ENCODE measurements at places on chromosomes 4 and X.
A peak's percentile ranks its signal among the peaks of the same experiment; 100 is the strongest.

DNA sequence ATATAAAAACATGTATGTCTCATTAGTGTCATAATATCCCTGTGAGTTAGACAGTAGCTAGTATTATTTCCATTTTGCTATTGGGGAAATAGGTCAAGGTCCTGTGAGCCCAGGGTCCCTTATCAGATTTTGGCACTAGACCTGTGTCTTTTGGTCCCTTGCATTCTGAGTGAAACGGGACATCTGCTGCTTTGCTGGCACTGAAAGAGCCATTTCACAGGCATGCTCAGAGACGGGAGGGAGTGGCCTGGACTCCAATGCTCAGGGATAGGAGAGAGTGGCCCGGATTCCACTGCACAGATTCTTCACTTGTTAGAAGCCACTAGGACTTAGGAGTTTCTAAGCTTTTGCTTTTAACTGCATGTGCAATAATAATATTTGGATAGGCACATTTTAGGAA is 177.2 kb downstream of the TSPAN5 start:
- no peak for DNase-seq

DNA sequence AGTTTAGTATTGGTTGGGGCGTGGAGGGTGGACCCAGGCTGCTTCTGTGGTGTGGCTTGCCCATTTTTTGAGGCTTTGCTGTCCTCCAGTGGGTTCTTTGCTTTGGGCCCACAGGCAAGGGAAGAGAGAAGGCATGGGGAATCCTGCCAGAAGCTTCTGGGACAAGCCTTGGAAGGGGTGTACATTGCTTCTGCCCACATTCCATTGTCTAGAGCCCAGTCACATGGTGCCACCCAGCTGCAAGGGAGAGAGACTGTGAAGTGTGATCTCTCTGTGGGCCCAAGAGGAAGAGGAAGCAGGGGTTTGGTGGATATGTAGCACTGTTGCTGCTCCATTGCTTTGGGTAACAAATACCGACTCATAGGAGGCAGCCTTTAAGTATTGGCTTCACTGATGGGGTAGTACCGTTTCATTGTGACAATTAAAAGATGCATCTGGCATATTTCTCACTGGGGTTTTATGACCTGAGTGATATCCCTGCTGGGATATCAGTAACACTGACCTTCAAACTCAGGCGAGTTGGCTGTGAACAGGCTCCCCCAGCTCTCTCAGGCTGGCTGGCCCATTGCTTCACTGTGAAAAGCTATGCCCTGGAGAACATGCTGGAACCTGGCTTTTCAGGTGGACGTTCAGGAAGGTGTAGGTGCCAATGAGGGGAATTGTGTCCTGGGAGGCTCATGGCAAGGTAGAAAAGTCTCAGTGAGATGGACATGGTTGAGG is 85.9 kb downstream of the CLDN34 start:
- DNase-seq = no peak

GRCh38 chr4:180617196-180617595 is 1626.0 kb upstream of the TENM3 start:
- no peak for DNase-seq

DNA sequence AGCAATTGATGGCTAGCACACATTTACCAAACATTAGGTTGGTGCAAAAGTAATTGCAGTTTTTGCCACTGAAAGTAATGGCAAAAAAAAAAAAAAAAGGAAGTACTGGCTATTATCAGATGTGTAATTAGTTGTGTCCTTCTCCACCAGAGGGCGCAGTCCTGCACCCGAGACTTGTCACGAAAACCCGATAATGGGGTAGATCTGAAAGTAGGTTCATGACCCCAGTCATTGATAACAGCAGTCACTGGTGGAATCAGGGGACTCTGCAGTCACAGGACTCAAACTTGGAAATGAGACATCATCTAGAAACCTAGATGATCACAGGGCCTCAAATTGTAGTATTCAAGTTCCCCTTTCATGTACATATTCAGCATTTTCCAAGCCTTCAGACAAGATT is 13.1 kb upstream of the ACOT9 start:
- peak; percentile 33 for DNase-seq

DNA sequence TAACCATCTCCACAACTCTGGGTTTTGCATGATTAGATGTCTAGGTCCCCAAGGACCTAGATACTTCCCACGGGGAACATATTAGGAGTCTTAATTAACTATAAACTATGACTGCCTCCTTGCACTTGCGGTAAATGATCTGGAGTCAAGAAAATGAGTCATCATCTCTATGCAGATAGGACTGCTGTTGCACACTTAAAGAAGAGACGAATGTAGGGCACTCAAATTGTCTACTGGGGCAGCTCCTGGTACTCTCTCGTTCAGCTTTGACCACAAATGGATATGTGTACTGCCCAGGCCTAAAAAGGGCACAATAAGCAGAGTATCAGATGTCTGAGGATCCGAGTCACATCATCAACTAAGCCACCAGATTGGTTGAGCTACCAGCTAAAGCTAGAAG is 1783.4 kb upstream of the AGA start:
- DNase-seq = no peak

DNA sequence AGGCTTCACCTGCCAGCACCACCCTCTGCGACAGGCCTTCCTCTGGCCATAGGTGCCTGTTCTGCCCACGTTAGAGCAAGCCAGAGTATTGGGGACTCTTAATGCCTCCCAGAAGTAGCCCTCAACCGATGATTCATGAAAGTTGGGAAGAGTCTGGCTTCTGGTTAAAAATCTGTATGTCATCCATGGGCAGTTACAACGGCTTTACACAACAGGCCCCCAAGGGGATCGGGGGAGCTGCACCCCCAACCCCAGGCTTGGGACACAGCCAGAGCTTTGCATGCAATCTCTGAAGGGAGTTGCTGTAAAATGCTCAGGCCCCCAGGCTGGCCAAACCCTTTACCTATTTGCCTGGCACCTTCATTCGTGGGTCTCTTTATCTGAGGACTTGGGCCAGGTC is 5.4 kb upstream of the CYTL1 start:
- no peak for DNase-seq

DNA sequence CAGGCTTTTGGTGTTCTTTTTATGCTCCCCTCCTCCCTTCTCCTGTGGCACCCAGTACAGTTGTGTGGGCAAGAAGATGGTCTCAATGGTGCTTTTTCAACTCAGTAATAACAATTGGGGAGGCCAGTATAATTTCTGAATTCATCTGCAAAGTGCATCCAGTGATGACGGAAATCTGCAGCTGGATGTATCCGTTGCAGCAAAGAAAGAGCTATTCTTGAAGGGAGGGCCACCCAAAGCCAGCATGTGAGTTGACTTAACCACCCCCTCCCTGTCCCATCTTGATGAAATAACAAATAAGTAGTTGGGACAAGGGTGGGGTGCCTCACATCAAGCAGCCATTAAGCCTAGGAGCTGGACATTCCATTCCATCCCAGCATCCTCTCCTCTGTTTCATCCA is 30.7 kb downstream of the TSC22D3 start:
- no peak for DNase-seq

DNA sequence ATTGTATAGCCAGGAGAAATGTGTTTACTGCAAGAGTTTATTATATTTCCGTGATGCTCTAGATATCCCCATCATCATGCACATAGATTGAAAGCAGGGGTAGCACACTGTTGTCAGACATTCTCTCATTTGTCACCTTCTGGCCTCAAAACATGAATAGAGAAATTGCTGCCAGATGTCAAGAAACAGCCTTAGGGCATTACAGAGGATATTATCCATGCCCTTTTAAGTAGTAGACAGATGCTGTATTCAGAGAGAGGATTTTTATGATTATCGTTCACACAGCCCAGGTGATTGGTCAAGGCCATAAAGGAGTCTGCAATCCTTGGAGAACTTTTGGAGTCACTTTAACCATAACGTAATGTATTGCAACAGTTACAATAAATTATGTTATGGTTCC is 1961.5 kb upstream of the TENM3 start:
- DNase-seq = no peak

DNA sequence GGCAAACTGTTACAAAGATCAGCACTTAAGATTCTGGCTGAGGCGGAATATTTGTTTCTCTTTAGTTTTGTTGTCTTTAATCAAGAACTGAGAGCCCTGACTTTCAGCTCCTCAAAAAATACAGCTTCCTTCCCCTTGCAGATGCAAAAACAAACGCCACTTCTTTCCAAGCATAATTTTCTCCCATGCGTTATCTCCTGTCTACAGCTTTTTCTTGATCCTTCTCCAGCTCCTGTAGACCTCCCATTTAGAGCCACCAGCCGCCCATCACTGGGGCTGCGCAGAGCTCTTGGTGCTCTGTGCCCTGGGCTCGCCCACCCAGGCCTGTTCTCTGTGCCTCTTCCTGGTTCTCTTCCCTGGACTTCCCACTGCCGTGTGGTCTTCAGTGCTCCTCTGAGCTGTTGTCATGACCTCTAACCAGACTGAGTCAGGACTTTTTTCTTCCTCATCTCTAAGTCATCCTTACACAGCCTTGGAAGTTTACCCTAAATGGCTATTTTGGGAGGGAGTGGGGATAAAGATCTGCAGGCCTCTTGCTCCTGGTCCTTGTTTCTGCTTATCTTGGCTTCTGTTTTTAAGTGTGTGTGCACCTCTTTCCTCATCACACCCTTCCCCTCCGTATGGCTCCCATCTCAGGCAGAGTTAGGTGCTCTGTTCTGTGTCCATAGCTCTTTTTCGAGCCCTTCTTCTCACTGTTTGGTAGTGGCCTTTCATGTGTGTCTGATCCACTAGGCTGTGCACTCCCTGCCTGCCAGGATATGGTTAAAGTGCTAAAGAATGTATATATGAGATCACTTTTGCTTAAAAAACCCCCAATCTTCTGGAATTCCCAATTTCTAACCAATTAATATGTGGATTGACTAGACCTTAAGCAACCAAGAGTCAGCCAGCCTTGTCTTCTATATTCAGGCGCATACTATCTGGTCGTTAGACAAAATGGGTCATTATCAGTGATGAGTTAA is 122.5 kb downstream of the PTTG2 start:
- no peak for DNase-seq

- DNase-seq = peak; percentile 71
Observed at GRCh38 chr4:76179398-76180318, 31.5 kb upstream of the NUP54 start.

- DNase-seq = no peak
Observed at GRCh38 chr4:168361365-168362024, 42.9 kb upstream of the DDX60 start.

- no peak for DNase-seq
Observed at GRCh38 chrX:34813618-34814017, 129.0 kb upstream of the FAM47B start.

DNA sequence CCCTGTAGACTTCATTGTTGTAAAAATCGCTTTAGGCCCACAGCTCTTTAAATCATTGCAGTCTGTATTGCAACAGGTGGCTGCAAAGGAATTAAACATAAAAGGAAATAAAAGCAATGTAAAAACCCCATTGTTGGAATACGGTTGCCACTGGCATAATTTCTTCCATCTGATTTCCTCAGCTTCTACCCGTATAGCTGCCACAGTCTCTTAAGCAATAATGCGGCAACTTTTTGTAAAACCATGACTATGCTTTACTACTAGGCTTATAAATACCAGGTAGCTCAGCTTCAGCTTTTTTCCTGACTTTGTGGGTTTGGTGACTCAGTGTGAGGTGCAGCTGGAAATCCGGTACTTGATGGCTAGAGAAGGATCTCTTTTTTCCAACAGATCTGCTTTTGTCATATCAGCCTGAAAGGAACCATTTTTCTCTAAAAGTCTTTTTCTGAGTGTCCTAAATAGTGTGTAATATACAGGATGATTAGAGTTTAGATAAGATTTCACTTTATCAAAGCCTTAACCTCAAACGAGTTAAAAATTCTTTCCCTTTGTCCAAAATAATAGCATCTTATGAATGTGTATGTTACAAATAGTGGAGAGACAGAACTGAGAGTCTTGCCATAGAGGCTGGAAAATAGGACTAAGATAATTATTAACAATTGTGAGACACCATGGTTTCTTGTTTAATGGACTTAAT is 268.0 kb downstream of the ADGRL3 start:
- DNase-seq = no peak

GRCh38 chr4:78784236-78784865 is 8.2 kb downstream of the BMP2K start:
- DNase-seq = no peak

- no peak for DNase-seq
Observed at GRCh38 chrX:112536544-112536943, 143.2 kb downstream of the LHFPL1 start.

DNA sequence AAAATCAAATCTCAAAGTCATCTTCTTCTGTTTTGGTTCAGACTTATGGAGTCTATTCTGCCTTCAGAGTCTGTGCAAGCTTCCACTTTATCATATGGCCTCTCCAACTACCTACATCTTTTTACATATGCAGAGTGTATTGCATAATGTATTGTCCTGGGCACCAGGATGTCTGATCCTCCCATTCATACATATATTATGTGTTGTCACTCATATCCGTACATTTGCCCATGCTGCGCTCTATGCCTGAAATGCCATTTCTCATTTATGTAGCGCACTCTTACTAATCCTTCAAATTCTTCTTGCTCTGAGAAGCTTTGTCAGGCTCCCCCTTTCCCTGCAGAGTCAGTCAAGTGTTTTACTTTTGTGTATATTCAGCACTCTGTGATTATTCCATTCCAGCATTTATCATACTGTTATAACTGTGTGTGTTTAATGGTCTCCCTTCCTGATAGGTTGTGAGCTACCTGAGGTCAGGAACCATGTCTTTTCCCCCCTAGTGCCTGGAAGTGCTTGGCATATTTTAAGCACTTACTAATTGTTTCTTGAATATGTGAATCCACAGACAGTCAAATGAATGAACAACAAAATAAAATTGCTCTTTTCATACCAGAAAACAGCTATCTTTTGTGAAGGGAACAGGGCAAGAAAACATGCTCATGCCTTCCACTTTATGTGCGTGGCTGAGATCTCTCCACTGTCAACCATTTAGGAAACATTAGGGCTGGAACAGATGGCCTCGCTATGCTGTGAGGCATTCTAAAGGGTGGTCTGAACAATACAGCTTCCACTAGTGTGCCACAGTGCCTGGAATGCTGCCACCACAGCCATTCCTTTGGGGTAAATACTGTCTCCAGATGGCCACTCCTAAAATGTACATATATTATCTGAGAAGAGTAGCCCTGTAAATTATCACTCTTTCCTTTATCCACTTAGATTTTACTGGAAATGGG is 81.8 kb downstream of the GLUD2 start:
- DNase-seq = no peak

GRCh38 chrX:112653017-112653416 is 26.7 kb downstream of the LHFPL1 start:
- no peak for DNase-seq

DNA sequence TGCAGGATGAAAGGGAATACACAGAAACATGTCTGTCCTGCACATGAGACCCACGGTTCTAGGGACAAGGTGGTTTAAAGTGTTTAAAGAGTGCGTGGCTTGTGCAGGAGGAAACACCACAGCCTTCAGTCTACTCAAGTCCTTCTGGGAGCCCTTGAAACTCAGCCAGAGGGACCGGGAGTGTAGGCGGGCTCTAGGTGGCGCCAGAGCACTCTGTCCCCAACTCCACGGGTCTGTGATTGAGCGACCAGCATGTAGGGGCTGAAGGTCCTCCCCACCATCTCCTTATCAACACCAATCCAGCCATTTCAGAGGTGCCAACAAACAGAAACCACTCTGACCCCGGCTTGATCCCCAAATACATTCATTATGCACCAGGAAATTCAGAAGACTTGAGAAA is 82.0 kb upstream of the CLDN34 start:
- peak; percentile 35 for DNase-seq
